ENCODE measurements at places on chromosomes 7 and 10.

- DNase-seq = no peak
These were observed 939.8 kb downstream of the SORCS1 start for GRCh38 chr10:106224676-106225075.

DNA sequence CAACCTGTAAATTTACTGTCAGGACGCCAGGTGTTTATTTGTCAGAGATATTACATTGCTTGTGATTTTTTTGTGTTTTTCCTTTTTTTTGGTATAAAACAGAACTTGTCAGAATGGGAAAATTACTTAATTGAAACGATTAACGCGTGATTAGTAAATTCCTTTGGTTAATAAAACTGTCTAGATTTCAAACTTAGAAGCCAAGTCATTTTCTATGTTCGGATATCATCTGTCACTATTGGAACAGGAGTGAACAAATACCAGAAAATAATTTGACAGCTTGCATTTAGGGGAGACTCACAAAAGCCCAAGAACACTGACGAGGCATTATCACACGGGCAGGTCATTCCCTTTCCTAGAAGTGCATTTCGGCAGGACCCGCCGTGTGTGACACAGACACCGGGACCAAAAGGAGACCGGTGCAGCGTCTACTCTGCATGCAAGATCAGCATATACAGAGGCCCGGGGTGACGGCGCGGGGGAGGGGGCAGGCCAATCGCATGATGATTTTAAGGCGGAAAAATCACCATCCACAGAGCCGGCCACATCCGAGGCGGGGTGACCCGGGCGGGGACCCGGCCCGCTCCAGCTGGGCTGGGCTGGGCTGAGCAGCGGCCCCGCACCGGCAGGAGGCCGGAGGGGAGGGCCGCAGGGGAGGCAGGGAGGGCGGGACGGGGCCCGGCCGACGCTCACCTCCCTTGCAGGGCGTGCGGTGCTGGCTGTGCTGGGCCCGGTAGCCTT is 841 bp downstream of the GLUD1 start:
- DNase-seq = peak; percentile 56

- DNase-seq = peak; percentile 94
These were observed at the start of gene CAMK1D for GRCh38 chr10:12348870-12349628. CAMK1D (plus strand) TSS chr10:12349547.

GRCh38 chr10:133365461-133366129 is 7.6 kb downstream of the ECHS1 start:
- DNase-seq = no peak

GRCh38 chr10:124145109-124145870 is 51.9 kb upstream of the CHST15 start:
- peak; percentile 74 for DNase-seq

- DNase-seq = no peak
These were observed 243.9 kb downstream of the REEP3 start for GRCh38 chr10:63765126-63765525.

GRCh38 chr10:13270877-13271551 is 28.9 kb downstream of the PHYH start:
- DNase-seq = no peak

GRCh38 chr10:32315424-32315823 is 31.5 kb downstream of the EPC1 start:
- no peak for DNase-seq

DNA sequence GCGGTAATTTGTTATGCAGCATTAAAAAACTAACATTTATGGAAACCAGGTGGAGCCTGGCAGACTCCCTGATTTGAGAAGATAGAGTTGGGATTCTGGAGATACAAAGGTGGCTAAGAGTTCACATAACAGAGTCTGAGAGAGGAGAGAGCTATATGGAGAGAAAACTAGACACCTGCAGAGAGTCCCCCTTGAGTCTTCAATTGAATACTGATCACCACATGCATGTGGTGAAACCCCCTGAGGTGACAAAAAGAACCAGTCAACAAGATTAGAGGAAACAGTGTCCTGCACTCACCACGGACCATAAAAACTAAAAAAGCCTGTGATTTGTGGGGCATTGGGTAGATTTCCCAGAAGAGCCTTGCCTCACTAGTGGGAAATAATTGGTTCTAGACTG is 10.1 kb downstream of the GIMAP2 start:
- DNase-seq = no peak

GRCh38 chr7:31710171-31710570 is 23.2 kb downstream of the PPP1R17 start:
- DNase-seq = no peak

DNA sequence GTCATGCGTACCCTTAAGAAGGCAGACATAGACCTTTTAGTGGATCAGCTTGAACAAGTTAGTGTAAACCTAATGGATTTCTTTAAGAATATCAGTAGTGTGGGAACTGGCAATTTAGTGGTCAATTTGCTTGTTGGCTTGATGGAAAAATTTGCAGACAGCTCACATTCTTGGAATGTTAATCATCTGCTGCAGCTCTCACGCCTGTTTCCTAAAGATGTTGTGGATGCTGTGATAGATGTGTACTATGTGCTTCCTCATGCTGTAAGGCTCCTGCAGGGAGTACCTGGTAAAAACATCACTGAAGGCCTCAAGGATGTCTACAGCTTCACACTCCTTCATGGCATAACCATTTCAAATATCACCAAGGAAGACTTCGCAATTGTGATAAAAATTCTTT is 103.4 kb downstream of the ABCA13 start:
- no peak for DNase-seq

DNA sequence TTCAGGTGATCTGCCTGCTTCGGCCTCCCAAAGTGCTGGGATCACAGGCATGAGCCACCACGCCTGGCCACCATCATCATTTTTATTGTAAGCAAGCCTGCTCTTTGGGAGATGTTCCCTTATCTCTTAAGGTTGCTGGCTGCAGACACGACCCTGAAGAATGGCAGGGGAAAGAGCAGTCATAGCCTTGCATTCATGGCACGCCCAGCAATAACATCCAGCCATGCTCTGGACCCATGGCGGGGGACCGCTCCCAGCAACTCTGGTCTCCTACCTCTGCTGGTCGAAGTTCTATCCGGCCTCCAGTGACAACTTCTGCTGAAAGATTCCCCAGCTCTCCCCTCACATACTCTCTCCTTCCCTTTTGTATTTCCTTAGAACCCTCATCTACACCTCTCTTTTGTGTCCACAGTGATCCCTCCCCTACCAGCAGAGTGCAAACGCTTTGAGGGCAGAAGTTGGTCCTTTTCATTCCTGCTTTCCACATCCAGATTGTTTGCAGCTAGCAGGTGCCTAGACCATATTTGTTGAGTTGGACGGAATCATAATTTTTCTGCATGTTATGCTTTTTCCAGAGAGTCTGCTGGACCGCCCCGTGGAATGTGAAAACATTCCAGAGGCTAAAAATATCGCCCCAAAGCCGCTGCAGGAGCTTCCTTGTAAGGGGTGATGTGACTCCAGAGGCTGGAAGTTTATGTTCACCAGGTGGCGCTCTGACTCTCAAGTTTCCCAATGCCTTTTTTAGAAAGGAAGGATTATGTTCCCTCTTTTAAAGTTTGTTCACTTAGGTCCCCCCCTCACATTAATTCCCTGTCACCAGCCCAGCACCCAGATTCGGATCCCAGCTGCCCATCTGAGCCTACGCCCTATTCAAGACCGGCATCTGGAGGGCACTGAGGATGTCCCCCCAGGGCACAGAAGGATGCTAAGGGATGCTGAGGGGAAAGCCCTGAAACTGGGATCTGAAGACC is 4.3 kb upstream of the MARVELD1 start:
- peak; percentile 22 for DNase-seq

- no peak for DNase-seq
These were observed 55.5 kb downstream of the COL1A2 start for GRCh38 chr7:94450044-94450697.

DNA sequence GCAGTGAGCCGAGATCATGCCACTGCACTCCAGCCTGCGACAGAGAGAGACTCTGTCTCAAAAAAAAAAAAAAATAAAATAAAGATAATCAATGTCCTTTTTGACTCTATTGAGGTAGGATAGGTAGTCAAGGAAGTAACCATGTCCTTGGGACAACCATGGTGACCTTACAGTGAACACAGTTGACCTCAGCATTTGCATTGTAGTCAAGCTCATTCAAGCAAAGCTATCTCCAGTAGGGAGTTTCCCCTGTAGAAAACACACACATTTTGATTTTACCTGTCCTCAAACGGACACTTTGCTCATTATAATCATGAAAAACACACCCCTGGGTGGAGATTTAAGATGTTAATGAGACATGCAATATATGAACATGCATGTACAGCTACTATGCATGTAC is 171.7 kb downstream of the KIF20B start:
- DNase-seq = no peak

DNA sequence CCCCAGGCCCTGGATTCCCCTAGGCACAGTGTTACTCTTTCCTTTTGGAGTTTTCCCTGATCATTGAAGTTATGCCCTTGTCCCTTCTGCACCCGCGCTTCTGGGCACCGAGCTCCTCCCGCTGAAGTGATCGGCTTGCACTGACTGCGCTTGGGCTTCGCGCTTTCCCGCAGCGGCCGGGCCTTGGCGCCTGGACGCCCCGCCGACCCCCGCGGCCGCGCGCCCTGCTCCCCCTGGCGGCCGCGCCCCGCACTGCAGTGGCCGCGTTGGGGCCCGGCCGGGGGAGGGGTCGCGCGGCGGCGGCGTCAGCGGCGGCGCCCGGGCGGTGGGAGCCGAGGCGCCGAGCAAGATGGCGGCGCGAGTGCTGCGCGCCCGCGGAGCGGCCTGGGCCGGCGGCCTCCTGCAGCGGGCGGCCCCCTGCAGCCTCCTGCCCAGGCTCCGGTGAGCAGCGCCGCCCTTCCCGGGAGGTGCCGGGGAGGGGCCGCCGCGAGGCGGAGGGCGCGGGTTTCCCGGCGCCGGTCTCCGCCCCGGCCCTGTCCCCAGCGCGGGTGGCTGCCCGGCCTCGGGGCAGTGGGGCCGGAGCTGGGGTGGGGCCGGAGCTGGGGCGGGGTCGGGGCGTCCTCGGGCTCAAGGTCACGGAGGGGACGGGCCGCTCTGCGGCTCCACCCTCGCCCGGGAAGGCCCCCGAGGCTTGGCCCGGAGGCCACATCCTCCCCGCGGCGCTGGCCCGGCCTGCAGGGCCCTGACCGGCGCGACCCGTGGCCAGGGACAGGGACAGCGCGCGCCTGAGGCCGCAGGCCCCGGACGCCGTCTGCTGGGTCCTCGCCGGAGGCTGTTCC is at the start of gene NIPSNAP2:
NIPSNAP2 (plus strand) TSS at position 325 of the 839 bp plus-strand sequence; CDS start at position 350, 25 bp downstream.
- peak; percentile 69 for DNase-seq

GRCh38 chr10:124717911-124718741 is 26.1 kb downstream of the FAM53B start:
- DNase-seq = peak; percentile 82

GRCh38 chr10:113427236-113427735 is 125.6 kb upstream of the HABP2 start:
- DNase-seq = no peak

DNA sequence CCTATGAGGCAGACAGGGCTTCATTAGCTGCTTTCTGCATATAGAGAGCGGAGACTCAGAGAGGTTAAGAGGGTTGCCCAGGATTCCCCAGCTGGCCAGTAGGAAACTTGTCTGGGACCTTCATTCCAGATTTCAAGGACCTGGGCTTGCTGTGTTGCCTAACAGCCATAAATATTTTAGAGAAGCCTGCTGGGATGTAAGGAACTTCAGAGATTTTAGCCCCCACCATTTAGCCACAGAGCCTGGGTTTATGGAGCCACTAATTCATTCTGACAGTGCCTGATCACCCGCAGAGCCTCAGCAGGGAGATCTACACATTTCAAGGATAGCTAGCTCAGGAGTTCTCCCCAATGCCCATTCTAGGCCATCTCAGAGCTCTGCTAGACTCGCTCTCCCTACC is 56.6 kb upstream of the TRUB1 start:
- no peak for DNase-seq

GRCh38 chr7:70434376-70434775 is 697.6 kb upstream of the GALNT17 start:
- no peak for DNase-seq

DNA sequence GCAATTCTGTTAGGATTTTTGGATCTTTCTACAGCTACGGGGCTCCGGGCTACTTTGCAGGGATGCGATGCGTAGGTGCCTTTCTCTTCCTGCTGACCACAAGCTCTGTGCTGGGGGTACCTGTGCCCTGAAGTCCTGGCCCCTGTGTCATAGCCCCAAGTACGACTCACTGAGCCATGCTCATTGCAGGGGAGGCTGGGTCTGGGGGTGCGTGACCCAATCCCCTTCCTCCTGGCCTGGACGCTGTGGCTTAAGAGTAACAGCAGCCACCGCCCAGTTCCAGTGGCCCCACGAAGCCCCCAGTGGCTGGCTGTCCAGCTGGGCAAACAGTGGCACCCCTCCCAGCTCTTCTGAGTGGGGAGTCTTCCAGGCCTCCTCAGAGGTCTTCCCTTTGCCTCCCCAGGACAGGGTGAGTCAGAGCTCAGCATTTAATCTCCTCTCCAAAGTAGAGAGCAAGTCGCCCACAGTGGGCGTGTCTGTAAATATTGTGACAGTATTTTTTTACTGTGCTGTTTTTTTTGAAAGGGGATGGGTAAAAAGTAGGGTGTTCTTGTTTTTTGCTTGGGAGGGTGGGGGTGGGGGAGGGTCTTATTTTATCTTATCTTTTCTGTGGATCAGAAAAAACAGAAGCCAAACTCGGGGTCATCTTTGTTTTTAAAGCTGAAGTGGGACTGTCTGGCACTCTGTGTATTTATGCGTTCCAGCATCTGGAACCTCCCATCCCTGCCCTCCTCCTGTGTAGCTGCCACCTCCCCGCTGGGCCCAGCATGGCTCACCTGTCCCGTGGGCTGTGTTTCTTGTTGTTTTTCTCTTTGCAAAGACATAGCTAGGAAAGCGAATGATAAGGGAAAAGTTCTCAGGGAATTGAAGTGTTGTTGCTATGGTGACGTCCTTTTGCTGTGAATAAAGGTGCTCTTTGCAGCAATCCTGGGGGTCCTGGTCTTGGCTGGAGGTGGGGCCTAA is 8.2 kb downstream of the LFNG start:
- peak; percentile 50 for DNase-seq

DNA sequence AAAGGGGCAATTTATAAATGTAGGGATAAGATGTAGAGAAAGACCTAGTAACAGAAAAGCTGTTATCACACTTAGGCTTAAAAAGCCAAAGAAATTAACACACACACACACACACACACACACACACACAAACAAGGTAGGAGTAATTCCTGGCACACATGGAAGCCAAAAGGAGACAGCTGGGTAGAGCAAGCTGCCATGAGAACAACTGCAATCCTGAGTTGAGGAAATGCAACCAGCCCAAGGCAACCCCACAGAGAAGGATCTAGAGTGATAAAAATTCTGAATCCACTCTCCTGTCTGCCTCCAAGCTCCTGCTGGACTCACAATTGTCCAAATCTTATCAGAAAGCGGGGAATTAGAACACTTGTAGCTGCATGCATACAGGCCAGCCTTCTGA is 229.1 kb upstream of the DGKB start:
- DNase-seq = no peak

- DNase-seq = no peak
These were observed 7.8 kb downstream of the ATP6V0E2 start for GRCh38 chr7:149881328-149882247.
